ENCODE measurements at places on chromosomes 5 and 9. TPM values are rescaled to one million over a fixed set of nuclear protein-coding genes. Genes with fewer than 3 reads are reported as not detected.

The ASS1 gene
- total RNA-seq: 65.5 TPM

DNA sequence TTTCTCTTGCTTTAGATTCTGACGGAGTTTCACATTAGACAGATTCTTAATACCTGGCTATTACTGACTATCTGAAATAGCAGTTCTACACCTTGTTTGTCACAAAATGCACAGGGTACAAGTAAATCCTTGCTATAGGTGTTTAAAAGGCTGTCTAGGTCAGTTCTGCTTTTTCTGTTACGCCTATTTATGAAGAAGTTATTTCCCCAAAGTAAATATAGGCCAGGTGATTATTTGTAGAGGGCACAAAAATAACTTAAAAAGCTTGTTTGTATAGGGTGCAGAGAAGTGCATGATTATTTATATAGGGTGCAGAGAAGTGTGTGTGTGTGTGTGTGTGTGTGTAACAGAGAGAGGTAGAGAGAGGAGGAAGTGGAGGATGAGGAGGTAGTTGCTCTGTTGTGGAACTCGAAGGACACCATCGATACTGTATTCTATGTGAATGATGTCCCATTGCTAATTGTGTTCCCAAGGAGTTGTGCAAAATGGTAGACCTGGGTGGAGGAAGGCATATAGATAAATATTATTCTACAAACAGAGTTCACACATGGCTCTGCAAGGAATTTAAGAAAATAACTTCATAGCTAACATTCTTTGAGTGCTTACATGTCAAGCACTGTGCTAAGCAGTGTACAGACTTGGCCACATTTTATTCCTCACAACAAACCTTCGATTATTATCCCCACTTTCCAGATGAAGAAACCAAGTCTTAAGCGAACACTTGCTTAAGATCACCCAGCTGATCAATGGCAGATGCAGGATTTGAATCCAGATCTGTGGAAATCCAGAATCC lies 96.3 kb upstream of the EQTN start:
- DNase-seq: no peak

The ZNF883 gene
- 4.3 TPM for total RNA-seq

GRCh38 chr5:80933036-80933435 lies 27.1 kb upstream of the RASGRF2 start:
- DNase-seq: no peak

DNA sequence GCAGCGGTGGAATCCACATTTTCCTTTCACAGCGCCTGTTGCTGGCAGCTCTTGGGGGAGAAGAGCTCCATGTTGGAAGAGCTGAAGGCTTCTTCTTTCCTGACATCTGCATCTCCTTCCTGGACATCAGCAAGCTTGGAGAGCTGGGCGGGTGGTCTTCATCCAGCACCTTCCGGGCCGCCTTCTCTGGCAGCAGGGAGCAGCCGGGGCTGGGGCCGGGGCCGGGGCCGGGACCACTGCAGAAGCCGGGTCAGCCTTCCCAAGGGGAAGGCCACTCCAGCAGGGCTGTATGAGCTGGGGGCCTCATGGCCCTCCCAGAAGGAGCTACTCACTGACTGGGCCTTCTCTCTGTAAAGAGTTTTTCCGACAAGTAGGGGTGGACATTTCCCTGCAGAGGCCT lies 787.5 kb downstream of the TLE4 start:
- DNase-seq: no peak

The COL23A1 gene
- total RNA-seq: 20.4 TPM

DNA sequence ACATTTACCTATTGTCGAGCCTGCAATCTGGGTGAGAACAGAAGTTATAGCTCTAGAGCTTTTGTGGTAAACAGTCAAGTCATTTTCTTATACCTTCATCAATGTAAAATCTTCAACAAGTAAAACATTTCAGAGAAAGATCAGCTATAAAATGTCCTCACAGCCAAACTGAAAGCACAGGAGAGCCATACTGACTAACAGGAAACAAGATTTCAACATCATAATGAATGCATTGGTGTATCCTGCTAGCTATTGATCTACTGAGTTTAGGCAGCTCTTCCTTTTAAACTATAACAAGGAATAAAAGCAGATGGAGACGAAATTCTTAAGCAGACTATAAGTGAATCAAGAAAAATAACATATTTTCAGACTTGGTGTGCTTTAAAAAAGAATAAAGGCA lies 1522.9 kb upstream of the WWC1 start:
- DNase-seq: no peak

GRCh38 chr9:32741706-32742105 lies 41.6 kb upstream of the TMEM215 start:
- no peak for DNase-seq

DNA sequence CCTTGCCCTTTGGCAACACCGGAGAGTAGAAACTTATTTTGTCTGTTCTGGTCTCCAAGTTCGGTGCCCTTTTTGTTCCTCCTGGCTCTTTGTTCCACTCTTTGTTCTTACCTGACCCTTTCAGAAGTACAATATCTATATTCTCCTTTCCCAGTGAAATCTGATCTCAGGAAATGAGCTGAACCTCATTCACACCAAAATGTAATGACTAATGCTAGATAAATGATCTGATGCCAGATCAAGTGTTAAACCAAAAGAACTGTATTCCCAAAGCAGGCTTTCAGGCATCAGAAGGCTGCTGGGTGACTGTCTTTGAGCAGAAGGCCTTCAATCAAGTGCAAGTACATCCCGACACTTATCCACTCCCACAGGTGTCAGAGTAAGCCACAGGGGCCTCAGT lies 156.4 kb downstream of the SPOCK1 start:
- DNase-seq: no peak

GRCh38 chr5:151663617-151664293 lies 23.0 kb downstream of the SPARC start:
- peak; percentile 63 for DNase-seq

The TLX3 gene
- total RNA-seq: not detected

The FOXD4L3 gene
- total RNA-seq: not detected

GRCh38 chr5:14064841-14065240 lies 78.3 kb upstream of the TRIO start:
- DNase-seq: no peak

DNA sequence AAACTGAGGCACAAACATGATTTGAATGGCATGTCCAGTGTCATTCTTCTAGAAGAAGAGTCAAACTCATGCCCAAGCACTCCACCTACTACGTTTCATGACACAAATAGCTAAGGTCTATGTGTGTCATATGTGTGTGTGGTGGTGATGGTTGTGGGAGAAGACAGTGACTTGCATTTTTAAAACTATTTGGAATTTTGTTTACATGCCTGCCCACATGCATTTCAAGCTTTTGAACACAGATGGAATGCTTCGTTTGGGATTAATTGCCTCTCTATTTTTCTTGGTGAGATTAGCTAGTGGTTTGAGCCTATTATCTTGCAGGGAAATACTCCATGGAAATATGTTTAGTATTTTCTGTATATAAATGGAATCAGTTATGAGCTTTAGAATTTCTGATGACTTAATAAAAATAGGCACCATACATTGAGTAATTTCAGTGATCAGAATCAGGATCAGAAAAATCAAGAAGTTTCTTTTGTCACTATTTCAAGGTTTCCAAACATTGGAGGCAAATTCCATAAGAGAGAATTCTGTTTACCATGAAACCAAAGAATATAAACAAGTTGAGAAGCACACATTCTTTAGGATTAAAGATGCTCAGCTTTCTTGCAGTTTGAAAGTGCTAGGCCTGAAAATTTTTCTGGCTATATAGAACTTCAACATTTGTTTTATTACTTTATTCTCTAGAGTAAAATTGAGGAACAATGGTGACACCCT lies 260.3 kb upstream of the SEMA6A start:
- no peak for DNase-seq

- no peak for DNase-seq
Observed at GRCh38 chr5:159215886-159216285, 6.5 kb upstream of the RNF145 start.

DNA sequence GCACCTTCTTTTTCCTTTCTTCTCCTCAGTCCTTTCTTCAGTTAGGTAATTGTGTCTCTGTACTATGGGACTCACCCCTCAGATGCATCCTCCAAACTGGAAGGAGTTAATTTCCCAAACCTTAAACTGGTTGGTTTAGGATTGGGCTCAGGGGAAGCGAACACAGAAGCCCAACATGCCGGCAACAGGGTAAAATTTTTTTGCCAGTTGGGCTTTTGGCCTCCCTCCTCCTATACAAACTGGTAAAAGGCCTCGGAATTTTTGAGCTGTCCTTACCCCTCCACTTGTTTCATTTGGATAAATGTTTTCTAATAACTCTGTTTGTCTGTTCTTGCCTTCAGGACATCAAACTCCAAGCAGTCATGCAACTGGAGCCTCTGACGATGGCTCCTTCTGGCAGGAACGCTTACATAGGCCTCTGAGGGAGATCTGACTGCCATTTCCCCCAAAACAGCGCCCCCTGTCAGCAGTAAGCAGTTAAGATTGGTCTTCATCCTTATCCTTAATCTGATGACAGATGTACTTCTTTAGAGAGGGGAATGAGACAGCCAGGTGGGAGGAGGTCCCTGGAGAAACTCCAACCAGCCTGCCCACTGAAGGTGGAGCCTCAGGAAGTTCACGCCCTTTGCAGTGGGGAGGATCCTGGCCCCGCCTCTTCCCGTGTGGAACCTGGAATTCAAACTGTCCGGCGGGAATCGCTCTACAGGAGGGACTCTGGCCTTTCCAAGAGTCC lies 57.8 kb upstream of the SPINK5 start:
- DNase-seq: no peak

GRCh38 chr9:137317021-137317717 lies 15.1 kb upstream of the NRARP start:
- DNase-seq: no peak

GRCh38 chr5:122699201-122699600 lies 75.7 kb upstream of the SNX2 start:
- DNase-seq: no peak

GRCh38 chr5:59058969-59059687 lies 476.3 kb downstream of the RAB3C start:
- no peak for DNase-seq

The PLAC8L1 gene
- total RNA-seq: 0.45 TPM

DNA sequence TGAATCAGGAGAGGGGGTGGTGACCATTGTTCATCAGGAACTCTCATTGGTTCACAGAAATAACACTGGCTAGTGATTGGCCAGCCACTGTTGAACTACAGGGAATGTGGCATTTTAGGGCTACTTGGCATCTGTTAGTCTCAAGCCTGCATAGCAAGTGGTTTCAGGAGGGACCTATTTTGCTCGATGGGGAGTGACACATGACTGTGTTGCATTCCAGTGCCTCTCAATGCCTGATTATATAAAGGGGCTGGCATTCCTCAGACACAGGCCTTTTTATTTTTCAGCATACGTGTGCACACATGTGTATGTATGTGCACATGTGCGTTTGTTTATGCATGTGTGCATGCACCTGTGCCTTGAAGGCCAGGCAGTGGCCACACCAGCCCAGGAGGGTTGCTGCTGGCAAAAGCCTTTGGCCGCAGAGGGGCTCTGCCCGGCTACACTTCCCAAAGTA lies 23.2 kb downstream of the FGD3 start:
- DNase-seq: no peak

The PCDHB4 gene
- total RNA-seq: 1.5 TPM

GRCh38 chr5:149205625-149206523 lies 64.6 kb downstream of the ABLIM3 start:
- peak; percentile 43 for DNase-seq

The PNPLA7 gene
- 10.7 TPM for total RNA-seq

- no peak for DNase-seq
Observed at GRCh38 chr5:31023105-31023504, 170.4 kb upstream of the CDH6 start.

- DNase-seq: no peak
Observed at GRCh38 chr5:118146824-118147223, 841.5 kb downstream of the DTWD2 start.

GRCh38 chr9:71884005-71884404 lies 27.0 kb downstream of the ABHD17B start:
- DNase-seq: no peak

GRCh38 chr5:169988947-169989346 lies 8.7 kb upstream of the INSYN2B start:
- no peak for DNase-seq

- no peak for DNase-seq
Observed at GRCh38 chr5:74626386-74627222, 13.9 kb downstream of the ENC1 start.

GRCh38 chr9:135082536-135082935 lies 4.9 kb upstream of the OLFM1 start:
- no peak for DNase-seq

The SCGB3A2 gene
- total RNA-seq: not detected

The BNC2 gene
- 6.3 TPM for total RNA-seq

The SNCAIP gene
- 1.7 TPM for total RNA-seq

DNA sequence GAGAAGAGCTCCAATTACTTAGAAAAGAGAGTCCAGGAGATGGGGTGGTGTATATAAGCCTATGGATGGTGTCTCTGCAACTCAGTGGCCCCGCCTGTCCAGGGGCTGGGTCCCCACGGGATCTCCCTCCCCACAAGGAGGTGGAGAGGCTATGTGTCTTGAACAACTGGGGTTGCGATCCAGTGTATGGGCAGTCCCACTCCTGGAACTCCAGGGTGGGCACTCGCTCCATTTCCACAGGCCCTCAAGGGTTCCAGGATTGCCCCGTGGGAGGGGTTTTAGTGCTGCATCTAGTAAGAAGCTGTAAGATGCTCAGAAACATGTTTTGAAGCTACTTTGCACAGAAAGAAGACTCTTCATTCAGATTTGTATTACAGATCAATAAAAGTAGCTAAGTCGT lies 558 bp upstream of the SMAD5 start:
- peak; percentile 37 for DNase-seq

The SPINK13 gene
- not detected for total RNA-seq

GRCh38 chr5:179061025-179061424 lies 852 bp downstream of the ZNF354C start:
- DNase-seq: no peak

DNA sequence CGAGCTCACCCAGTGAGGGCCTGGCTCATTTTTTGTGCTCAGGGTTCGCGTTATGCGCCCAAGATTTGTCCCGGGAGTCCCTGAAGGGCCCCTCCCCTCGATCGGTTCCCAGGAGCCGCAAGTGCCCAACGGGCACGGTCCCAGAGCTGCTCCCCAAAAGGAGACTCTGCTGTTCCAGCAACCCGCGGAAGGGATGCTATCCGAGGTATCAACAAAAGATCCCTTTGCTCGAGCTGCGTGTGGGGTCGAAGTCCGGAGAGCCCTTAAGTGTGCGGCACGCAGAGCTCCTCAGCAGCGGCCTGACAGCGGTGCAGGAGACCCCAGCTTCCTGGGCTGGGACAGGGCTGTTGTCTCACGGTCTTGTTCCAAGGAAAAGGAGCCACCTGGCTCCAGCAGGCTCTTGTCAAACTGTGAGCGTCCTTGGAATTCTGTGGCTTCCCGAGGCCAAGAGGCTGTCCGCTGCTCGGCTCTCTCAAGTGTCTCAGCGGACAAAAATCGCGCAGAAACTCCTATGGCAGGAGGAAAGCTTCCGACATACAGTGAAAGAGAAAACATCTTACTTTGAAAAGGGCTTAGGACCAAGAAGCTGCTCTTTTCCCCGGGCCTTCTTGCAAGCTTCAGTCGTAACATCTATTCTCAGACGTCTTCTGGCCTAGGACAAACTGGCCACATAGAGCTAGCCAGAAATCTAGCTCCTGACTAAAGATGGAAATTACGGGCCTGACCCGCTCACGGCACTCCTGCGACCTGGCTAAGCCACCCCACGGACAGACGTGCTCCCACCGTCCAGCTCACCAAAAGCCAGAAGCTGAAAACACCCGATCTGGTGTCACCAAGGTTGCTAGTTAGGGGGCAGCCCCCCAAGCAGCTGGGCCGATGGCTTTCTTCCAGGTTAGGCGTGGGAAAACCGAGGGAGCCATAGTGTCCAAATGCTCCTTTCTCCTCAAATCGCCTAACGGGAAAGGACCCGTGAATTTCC lies 2.6 kb upstream of the FOXB2 start:
- DNase-seq: no peak

GRCh38 chr5:160727296-160727997 lies 124.6 kb downstream of the ATP10B start:
- no peak for DNase-seq

- DNase-seq: no peak
Observed at GRCh38 chr5:18334949-18335348, 700.7 kb downstream of the TAF11L14 start.
